ENCODE measurements at places on chromosomes 1 and 21.

DNA sequence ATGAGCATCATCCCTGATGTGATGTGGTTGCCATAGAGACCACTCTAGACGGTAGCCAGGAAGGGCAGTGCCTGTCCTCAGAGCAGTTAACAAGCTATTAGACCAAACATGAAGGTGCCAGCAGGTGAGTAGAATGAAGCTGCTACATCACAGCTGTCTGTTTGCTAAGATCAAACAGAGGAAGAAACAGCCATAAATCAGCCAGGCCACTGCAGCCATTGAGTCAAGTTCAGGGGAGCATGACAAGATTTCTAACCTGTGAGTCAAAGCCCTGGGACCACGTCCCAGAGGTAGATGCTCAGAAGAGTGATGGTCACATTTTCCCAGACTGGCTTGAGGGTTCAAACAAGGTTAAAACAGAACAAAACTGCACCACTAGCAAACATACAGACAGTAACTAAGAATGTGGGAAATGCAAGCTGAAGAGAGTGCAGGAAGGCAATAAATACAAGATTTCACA lies 450.6 kb upstream of the DAB1 start:
- DNase-seq = no peak

DNA sequence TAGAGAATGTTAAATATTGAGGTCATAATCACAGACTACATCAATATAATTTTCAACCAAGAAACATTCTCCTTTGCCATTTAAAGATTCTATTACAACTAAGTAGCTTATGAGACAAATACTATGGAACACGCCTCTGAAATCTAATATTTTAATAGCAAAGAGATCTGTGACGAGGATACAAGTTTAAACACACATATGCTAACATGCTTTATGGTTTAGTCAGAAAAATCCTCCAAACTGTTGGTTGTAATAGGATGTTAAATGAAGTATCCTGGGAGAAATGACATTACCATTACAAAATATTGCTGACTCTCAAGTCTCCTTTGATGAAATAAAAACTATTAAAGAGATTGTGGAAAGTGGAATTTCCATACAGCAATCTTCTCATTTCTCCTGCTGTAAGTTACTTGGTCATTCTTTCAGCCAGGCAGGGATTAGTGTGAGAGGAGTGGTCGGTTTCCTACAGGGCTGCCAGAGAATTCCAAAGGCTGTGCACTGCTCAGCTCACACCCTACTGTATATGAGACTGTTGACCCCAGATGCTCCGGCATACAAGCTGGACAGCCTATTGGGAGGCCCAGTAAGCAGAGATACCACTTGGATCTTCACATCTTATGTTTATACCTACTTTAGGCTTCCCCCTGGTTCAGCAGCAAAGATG lies 26.6 kb downstream of the SCYL3 start:
- DNase-seq = no peak

DNA sequence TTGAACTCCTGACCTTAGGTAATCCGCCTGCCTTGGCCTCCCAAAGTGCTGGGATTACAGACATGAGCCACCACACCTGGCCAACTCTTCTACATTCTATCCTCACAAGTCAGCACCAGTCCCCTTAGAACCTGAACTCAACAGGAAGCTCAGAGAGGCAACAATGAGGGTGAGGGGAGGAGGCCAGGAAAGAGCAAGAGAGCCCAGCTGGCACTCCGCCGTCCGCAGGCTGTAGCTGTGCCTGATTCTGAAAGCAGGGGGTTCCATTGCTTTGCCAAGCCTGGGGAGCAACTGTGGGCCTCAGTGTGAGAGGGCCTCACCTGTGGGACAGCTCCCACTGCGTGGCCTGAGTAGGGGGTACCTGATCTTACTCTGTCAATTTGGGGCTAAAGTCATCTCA lies 18.7 kb downstream of the STK40 start:
- no peak for DNase-seq

GRCh38 chr1:234683861-234684632 lies 74.1 kb upstream of the IRF2BP2 start:
- DNase-seq = peak; percentile 44

DNA sequence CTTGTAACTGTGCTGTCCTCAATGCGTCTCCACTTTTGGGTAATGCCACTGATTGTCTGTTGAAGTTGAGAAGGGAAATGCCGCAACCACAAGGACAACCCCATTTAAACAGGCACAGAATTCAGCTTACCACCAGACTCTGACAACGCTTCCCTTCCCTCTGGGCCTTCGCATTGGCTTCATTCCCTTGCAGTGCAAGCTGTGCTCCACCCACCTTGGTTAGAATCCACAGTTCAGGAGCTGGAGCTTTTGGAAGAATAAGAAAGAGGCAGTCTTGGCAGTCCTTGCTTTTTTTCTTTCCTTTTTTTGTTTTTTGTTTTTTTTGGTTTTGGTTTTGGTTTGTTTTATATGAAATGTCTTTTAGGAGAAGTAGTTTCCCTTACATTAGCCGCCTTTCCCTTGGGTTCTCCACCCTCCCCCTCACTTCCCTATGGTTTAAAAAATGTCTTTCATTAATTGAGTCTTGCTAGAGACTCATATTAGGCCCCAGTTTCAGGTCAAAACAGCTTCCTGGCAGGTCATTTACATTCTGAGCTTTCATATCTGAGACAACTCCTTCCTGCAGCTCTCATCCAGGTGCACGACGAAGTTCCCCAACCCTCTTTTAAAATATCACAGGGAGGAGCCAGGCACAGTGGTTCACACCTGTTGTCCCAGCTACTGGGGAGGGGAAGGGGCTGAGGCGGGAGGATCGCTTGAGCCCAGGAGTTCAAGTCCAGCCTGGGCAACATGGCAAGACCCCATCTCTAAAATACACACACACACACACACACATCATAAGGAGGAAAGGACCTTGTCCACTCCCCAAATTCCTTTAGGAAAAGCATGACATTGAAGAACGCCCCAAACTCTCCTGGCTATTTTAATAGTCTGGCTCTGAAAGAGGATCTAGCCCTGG lies 20.7 kb upstream of the LAX1 start:
- DNase-seq = peak; percentile 14

DNA sequence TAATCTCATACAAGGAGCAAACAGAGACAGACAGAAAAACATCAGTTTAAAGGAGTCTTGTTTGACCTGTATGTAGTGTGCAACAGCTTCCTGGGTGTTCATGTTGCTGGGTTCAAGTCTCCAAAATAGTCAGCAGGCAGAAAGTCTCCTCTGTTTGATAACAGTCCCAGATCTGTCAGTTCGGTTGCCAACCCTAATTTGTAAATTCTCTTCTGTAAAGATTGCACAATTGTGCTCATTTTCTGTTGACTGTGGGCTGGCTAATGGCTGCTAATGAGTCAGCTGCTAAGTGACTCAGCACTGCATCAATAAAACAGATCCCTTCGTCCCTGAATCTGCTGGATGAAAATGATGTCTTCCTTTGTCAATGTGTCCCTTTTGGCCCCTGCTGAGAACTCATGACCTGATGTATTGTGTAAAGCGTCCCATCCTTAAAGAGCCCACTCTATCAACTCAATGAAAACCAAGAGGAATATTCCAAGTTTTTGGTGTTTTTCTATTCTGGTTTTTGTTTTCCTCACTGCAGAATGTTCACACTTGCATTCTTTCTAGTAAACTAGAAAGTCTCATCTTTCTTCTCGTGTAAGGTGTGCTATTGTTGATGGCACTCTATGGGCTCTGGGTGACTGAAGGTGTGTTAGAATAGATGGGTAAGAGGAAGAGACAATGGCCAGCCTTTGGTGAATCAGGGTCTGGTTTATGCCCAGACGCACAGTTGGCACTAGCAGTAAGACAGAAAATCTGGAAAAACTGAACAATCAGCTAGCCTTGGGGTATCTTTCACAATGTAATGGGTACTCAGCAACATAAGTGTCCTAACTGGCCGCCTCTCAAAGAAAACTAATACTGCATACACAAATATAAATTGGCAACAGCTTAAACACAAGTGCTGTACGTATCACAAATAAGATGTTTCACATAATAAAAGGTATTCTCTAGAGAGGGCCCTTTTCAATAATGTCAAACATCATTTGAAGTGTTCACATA lies 75.1 kb upstream of the SIPA1L2 start:
- no peak for DNase-seq

DNA sequence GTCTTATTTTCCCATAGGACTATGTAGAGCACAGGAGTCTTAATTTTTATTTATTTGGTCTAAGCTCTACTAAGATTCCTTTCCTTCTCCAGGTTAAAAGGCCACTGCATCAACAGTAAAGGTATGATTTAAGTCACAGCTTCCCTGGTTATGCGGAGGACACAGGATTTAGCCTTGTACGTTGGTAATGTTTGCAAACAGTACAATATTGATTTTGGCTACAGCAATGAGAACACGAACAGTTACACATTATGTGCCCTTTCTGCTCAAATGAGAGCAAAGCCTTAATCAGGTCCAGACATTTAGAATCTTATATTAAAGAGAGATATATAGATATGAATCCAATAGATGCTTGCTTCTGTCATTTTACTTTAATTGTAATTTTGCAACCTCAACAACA lies 264.0 kb downstream of the NUF2 start:
- DNase-seq = no peak

- no peak for DNase-seq
These were observed 373.4 kb downstream of the NEGR1 start for GRCh38 chr1:71908871-71909390.

DNA sequence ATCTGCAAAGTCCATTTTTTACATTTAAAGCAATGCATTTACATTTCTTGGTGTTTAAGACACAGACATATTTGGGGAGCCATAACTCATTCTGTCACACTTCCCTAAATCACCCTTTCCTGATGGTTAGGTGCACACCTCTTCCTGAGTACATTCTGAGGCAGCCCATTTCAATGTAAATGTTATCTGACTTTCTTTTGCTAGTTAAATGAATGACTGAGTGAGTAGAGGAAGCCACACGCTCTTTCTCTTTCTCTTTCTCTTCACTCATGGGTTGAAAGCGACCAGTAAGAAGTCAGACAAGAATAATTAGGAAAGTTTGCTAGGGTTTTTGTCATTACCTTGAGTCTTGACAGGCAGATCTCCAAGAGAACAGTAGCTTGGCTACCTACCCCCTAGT lies 143.1 kb downstream of the S1PR1 start:
- no peak for DNase-seq

GRCh38 chr1:201310986-201311355 lies 27.7 kb downstream of the PKP1 start:
- no peak for DNase-seq

DNA sequence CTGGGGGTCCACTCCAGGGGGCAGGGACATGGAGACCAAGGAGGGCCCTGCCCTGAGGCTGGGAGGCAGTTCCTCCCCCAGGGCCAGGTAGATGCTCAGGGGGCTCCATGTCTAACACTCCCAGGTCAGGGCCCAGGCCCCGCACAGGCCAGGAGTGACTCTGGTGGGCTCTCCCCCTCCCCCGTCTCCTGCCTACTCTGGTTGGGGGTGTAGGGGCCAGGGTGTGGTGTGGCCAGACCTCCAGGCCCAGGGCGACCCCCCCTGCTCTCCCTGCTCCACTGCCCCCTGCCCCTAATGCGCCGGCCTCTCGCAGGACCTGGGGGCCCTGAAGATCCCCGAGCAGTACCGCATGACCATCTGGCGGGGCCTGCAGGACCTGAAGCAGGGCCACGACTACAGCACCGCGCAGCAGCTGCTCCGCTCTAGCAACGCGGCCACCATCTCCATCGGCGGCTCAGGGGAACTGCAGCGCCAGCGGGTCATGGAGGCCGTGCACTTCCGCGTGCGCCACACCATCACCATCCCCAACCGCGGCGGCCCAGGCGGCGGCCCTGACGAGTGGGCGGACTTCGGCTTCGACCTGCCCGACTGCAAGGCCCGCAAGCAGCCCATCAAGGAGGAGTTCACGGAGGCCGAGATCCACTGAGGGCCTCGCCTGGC lies 19.7 kb upstream of the CCDC27 start:
- no peak for DNase-seq

- no peak for DNase-seq
These were observed 36.0 kb upstream of the LRRN2 start for GRCh38 chr1:204721373-204722055.

DNA sequence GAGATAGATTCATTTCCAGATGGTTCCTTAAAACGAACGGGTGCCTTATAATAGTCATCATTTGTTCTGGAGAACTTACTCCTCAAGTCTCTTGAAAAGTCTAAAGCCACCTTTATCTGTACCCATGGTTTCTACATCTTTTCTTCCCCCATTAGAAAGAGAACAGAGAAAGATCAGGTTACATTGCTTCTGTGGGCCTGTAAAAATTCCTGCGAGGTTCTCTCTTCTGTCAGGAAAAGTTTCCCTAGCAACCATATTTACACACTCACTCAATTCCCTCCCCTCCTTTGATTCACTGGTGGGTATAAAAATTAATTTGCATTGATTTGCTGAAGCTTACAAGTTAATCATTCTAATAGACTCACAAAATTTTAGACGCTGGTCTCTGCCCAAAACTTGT lies 6.7 kb downstream of the PHC2 start:
- no peak for DNase-seq

- no peak for DNase-seq
These were observed 31.5 kb downstream of the WNT2B start for GRCh38 chr1:112540226-112540794.

GRCh38 chr1:44418022-44418673 lies 13.1 kb downstream of the RNF220 start:
- DNase-seq = peak; percentile 71

DNA sequence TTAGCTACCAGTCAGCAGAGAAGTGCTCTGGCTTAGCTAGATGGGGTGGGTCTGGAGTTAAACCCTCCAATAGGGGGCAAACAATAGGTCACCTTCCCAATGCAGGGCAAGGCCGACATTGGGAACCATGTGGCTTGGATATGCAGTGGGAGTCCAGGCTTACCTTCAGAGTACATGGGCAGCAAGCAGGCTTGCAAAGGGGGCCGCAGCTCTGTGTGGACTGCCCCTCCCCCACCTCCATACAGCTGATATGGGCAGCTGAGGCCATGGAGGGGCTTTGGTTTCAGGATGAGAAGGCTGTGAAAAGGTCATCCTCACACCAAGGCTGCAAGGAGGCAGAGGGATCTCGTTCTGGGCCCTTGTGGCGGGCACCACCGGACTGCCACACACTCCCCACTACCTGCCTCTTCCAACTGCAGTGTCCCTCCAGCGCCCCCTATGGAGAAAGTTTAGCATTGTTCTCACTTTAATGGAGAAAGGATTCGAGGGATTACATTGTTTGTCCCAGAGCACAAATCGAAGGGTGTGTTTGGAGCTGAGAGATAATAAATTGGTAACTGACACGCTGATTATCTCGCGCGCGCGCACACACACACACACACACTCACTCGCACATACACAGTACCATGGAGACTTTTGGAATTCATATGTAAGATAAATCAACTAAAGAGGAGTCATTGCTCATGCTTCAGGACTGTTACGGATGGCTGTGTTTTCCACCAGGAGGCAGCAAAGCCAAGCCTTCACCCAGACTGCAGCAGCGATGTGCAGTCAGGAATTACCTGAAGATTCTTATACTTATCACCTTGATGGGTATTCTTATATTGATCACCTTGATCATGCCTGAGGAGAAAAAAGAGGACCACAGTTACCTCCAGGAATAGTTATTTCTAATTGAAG lies 7.0 kb upstream of the SMCP start:
- no peak for DNase-seq

DNA sequence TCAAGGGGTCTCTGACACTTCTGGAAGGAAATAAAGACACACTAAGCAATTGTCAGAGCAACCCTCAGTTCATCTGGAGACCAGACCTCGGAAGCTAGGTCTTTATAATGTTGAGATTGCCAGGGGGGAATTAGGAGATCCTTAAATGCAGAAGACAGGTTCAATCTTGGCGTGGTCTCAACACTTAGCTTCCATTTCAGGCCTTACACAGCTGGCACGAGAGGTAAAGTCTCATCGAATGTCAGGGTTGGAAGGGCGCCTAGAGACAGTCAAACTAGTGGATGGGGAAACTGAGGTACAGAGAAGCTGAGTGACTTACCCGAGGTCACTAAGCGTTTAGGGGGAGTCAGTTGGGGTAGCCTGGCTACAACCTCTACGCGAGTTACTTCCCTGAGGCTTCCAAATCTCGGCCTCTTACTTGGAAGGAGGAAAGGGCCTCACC lies 562 bp upstream of the EPB41 start:
- no peak for DNase-seq

All from bone marrow (tissue), 2 donors.